Myocyte (in vitro differentiated cells): ENCODE measurements at places on chromosomes 2 and 18.

DNA sequence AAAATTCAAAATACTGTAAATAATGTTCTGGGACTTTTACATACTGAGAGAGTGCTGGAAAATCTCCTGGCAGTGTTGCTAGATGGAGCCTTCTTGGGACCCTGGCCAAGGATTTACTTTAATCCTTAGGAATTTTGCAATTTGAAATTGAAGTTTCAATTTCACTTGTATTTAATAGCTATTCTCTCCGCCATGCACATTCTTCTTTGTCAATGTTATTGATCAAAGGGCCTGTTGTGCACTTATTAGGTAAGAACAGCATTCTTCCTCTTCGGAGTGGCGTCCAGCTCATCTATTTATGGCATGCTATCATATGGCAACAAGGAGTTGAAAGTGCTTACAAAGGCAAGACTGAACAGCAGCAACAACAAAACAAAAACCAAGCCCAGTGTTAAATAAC, 40.1 kb upstream of the SOS1 start:
- DNase-seq: peak; percentile 9

DNA sequence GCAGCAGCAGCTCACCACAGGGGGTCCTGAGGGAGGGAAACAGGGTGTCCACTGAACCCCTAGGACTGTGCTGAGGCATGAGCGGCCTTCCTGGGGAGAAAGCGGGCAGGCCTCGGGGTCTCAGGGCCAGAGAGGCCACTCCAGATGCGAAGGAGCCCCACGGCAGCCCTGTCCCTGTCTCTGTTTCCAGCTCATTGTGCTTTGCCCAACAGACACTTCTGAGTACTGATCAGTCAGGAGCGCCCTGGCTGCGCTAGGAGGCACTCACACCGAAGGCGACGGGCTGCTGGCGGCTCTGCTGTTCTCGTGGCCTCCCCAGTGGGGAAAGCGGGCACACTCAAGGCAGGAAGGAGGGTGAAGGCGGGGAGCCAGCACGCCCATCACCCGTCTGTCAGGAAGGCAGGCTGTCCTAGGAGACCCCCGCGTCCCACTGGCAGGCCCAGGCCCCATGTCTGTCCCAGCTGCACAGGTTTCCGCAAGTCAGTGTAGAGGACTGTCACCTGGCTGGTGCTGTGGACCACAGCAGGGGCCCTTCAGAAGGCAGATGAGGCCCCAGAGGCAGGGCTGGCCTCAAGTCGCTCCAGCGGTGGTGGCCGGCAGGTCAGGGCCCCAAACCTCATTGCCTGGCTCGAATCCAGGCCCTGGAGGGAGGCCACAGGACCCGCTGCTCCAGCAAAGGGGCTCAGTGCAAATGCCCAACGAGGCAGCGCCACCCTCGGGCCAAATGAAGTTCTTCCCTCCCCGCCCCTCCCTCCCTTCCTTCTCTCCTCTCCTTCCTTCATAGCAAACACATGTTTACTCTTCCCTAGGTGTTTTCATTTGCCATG, 6.8 kb downstream of the ESPNL start:
- no peak for DNase-seq

GRCh38 chr2:200476836-200477235, 33.0 kb downstream of the KCTD18 start:
- peak; percentile 55 for DNase-seq

DNA sequence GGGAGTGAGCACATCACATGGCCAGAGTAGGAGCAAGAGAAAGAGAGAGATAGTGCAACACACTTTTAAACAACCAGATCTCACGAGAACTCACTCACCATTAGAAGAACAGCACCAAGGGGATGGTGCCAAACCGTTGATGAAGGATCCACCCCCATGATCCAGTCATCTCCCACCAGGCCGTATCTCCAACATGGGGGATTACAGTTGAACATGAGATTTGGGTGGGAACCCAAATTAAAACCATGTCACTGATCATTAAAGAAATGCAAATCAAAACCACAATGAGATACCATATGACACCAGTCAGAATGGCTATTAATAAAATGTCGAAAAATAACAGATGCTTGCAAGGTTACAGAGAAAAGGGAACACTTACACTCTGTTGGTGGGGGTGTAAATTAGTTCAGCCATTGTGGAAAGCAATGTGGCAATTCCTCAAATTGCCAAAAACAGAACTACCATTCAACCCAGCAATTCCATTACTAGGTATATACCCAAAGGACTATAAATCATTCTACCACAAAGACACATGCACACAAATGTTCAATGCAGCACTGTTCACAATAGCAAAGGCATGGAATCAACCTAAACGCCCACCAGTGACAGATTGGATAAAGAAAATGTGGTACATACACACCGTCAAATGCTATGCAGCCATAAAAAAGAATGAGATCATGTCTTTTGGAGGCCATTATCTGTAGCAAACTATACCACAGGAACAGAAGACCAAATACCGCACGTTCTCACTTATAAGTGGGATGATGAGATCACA, 137.1 kb downstream of the COL6A3 start:
- no peak for DNase-seq

DNA sequence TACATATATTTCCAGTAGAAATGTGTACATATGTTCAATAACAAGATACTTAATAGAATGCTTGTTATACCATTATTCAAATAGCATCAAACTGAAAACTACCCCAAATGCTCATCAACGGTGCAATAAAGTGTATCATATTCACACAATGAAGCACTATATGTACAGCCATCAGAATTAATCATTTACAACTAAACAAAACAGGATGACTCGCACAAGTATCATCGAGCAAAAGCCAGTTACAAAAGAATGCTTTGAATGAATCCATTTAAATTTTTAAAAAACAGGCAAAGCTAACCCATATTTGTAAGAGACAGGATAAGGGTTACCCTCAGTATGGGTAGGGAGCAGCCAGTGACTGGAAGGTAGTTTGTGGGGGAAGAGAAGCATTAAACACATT, 132.8 kb upstream of the PDE1A start:
- no peak for DNase-seq

GRCh38 chr2:58739033-58739432, 497.9 kb upstream of the FANCL start:
- no peak for DNase-seq

GRCh38 chr2:105237045-105237765, 4.3 kb upstream of the GPR45 start:
- no peak for DNase-seq
